ENCODE measurements at places on chromosomes 3 and 15.

DNA sequence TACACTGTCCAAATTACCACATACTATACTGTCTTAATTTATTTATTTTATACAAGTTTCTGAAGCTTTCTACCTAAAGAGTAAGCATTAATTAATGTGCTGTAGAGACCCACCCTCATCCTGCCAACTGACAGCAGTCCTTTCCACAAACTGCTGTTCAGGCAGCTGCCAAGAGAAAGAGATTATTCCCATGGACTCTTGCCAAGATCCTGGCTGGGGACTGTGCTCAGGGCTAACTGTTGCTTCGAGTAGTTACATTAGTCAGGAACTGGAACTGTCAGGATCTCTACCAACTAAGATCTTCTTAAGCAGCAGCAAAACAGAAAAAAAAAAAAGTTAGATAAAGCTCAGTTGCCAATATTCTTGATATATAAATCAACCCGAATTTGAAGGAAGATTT is 398.8 kb downstream of the MECOM start:
- no peak for DNase-seq

DNA sequence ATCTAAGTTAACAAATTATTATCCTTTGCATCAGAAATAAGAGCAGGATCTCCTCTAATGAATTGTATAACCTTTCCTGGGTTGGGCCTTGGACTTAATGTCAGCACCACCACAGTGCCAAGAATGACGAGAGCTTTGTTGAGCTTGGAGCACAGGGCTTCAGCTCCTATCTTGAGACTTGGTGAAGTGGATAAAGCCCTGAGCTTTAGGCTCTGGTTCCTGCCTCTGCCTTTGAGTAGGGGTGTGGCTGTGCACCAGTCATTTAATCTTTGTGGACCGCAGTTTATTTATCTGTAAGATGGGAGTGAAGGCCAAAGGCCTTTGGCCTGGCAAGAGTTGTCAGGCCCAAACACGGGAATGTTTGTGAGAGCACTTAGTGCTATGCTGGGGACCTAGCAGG is 162.2 kb downstream of the VGLL4 start:
- peak; percentile 32 for DNase-seq

DNA sequence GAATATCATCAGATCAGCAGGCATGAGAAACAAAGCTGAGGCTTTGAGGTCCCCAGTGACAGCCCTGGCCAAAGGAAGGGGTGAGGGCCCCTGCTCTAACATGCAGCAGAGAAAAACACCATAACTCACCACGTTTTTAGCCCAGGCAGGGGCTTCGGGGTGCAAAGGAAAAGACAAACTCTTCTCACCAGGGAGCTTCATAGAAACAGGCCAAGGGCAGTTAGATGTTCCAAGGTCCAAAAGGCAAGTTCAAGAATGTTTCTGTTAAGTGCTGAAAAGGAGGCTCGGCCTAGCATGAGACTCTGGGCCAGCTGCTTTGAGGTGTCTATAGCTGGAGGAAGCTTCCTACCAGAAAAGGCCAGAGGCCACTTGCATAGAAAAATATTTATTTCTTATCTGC is 608.4 kb upstream of the CFAP20DC start:
- DNase-seq, result no peak

DNA sequence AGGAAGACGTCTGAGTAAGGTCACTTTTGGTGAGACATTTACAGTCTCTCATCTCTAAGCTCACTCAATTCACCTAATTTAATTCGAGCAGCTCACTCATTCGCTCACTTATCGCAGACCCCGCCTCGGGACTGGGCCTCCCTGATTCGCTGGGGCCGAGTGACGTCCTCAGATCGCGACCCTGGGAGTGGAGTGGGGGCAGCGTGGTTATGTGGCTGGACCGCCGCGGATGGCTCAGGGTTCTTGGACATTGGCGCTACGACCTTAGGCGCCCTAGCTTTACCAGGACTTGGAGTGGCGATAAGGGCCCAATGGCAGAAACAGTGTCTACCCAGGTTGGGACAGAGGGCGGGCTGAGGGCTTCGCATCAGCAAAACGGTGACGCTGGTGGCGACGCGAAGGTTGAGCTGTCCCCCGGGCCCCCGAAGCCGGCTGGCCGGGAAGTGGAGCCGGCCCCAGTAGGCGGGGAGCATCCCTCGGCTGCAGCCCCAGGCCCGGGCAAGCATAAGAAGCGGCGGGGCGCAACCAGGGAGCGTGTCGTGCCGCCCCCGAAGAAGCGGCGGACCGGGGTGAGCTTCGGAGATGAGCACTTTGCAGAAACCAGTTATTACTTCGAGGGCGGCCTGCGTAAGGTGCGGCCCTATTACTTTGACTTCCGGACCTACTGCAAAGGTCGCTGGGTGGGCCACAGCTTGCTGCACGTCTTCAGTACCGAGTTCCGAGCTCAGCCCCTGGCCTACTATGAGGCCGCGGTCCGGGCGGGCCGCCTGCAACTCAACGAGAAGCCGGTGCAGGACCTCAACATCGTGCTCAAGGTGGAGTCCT is at the start of gene RPUSD2:
Gene RPUSD2 (plus strand): TSS at position 171 of the 825 bp plus-strand sequence. CDS start 39 bp downstream, at position 210.
- DNase-seq, result peak; percentile 97

- DNase-seq, result no peak
These were observed 53.9 kb downstream of the LINGO1 start for GRCh38 chr15:77578641-77579372.

DNA sequence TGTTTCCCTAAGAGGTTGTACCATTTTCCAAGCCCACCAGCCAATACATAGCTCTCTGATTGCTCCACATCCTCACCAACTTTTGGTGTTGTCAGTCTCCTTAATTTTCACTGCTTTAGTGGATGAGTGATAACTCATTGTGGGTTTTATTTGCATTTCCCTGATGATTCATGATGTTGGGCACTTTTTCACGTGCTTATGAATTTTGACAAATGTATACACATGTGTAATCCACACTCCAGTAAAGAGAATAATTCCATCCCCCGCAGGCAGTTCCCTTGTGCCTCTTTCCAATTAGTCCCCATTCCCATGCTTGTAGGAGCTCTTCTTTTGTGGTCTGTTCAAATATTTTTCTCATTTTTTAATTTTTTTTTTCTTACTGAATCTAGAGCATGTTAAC is 52.4 kb downstream of the ANP32A start:
- DNase-seq, result no peak

All from K562 (cell line).